ENCODE measurements at places on chromosomes 2 and 18.

DNA sequence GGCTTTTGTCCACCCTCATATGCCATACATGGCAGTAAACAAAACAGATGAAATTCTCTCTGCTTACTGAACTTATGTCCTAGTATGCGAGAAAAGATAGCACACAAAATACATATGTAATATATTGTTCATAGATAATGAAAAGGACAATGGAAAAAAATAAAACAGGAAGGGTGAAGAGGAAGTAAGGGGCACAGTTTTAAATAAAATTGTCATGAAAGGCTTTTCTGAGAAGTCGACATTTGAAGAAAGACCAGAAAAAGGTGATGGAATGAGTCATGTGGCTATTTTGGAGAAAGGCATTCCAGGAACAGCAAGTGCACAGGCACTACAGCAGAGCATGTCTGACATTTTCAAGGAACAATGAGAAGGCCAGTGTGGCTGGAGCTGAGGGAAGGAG lies 56.4 kb downstream of the KCNH7 start:
- DNase-seq = no peak

DNA sequence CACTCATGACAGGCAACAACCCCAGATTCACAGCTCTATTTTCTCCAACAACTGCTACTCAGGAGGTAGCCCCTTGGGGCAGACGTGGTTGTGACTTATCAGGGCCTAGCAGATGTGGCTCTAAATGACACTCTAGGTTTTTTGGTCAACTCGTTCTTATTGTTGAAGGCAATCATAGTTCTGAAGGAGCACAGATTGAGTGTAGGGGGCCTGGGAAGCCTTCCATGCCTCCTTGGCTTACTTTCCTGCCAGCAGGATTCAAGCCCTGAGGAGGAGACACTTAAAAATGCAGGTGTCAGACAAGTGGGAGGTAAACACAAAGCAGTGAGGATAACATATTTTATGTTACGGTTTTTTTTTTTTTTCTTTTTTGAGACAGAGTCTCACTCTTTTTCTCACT lies 23.5 kb upstream of the SUCLG1 start:
- no peak for DNase-seq

- DNase-seq = no peak
Measured at GRCh38 chr2:130385709-130386108, 29.9 kb downstream of the PTPN18 start.

DNA sequence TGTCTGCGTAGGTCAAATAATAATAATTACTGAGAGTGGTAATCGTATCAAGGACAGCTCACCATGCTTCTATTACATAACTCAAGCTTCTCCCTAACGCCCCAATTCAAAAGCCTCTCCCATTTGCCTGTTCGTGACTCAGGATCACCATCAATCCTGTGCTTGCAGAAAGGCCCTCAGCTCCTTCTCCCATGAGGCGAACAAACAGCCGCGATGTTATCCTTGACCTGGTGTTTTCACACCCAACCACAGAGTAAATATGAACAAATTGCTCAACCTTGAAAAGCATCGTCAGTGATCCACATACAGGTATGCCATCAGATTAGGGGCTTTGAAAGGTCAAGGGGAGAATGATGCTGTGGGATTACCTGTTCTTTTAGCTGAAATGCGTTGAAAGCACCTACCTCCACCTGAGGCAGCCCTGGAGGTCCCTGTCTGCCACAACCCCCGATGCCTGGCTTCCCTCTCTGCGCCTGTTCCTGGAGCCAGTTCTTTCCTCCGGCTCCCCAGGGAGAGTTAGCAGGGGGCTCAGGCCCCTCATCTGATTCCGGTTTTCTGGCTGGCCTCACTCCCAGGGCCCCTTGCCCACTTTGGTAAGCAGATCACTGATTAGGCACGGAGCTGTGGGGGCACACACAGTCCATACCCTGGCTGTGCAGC lies 39.1 kb upstream of the ODC1 start:
- DNase-seq = no peak

GRCh38 chr2:33131749-33132148 lies 185.0 kb downstream of the LTBP1 start:
- no peak for DNase-seq

DNA sequence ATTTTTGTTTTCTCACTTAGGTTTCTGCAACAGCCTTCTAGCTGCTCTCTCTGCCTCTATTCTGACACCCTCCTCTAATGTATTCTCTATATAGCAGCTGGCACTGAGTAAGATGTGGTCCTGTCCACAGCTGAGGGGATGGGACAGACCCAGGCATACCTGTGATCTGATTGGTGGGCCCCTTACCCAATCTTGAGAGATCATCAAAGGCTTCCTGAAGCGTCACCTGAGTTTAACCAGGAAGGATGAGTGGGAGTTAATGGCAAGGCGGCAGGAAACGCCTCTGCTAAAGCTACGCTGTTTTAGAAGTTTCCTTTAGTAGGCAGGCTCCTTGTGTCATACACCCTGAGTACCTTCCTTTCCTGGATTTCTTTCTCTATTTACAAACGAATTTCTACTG lies 5.7 kb upstream of the TET3 start:
- peak; percentile 41 for DNase-seq

DNA sequence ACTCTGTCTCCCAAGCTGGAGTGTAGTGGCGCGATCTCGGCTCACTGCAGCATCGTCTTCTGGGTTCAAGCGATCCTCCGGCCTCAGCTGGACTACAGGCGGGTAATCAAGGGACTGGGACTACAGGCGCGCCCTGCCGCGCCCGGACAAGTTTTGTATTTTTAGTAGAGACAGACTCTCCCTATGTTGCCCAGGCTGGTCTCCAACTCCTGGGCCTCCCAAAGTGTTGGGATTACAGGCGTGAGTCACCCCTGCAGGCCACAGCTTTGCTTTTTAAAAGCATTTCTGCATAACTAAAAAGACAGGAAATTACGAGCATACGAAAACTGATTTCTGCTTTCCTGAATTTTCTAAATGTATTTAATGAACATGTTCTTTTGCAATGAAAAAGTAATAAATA lies 916 bp upstream of the OSBPL1A start:
- DNase-seq = no peak

GRCh38 chr2:190170673-190171072 lies 108.1 kb upstream of the MSTN start:
- DNase-seq = no peak

- DNase-seq = no peak
Measured at GRCh38 chr2:158103411-158104012, 1.8 kb downstream of the UPP2 start.

DNA sequence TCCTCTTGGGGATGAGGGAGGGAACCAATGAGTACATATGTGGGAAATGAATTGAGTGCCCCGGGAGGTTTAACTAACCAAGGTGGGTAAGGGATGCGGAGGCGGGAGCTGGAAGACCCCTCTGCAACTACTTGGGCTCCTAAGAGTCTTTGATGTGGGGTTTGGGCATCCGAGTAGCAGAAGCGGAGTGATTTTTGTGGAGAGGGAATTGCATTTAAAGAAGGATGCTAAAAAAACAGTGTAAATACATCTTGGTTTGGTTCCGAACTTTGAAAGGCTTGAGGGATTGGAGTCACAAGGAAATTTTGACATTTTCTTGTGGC lies 215.7 kb downstream of the MCFD2 start:
- DNase-seq = no peak

Measured in CD8-positive, alpha-beta T cell (primary cell).